CD4-positive, alpha-beta T cell treated with Interferon alpha-2 for 1 hour (primary cell): ENCODE measurements at places on chromosomes 16 and 17.

DNA sequence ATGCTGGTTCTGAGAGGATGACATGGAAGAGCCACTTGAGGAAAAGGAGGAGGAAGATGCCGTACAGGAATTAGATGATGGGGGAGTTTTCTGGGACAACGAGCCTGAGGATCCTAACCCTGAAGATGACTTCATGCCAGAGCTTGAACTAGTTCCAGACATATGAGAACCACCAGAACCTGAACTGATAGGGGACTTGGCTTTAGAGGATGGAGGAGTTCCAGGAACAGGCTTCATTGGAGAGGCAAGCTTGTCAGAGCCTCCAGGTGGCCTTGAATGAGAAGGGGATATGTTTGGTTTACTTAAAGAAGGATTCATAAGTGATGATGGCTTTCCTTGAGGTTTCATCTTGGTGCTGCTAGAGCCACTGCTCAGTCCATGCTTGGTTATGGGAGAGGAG is 6.9 kb upstream of the FBXL20 start:
- DNase-seq: no peak

DNA sequence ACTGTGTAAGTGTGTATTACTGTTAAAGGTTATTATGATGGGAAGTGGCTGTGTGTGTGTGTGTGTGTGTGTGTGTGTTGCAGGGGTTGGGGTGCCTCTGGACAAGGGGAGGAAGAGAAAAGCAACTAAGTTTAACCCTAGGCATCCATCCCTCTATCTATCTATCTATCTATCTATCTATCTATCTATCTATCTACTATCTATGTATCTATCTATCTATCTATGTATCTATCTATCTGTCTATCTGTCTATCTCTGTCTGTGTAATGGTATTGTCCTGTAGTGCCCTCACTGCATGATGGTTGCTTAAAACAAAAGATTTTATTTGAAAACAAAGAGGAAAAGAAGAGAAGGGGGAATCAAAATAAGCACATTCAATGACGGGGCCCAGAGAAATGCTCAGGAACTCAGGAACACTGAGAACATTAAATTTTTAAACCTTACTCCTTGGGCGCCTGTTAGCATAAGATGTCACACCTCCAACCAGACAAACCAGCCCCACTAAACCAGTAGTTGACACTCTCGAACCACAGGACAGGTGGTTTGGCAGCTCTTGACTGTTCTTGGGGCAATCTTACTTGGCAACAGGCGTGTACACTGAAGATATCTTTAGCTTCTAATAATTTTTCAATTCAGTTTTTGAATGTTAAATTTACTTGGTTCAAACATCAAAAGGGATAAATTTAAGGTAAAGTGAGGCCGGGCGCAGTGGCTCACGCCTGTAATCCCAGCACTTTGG is 5.1 kb upstream of the RPL26 start:
- DNase-seq: peak; percentile 27

- no peak for DNase-seq
Measured at GRCh38 chr17:4839221-4839620, 6.1 kb downstream of the MINK1 start.

GRCh38 chr17:8345052-8345690 is 5.5 kb downstream of the ODF4 start:
- DNase-seq: no peak

DNA sequence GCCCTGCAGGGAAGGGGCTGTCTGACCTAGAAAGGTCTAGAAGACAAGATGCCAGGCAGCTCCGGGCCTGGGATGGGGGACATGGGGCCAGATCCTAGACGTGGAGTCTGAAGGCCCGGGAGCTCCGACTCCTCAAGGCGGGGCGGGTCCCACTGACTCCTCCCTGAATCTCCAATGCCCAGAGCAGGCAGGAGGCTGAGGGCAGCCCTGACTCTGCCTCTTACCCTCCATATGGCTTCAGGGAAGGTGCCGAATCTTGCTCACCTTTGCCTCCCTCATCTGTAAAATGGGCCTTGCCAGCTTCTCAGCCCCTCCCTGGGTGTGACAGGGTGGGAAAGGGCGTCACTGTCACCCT is 14.8 kb downstream of the VASN start:
- DNase-seq: no peak

GRCh38 chr17:78847052-78847451 is 6.4 kb upstream of the USP36 start:
- no peak for DNase-seq

DNA sequence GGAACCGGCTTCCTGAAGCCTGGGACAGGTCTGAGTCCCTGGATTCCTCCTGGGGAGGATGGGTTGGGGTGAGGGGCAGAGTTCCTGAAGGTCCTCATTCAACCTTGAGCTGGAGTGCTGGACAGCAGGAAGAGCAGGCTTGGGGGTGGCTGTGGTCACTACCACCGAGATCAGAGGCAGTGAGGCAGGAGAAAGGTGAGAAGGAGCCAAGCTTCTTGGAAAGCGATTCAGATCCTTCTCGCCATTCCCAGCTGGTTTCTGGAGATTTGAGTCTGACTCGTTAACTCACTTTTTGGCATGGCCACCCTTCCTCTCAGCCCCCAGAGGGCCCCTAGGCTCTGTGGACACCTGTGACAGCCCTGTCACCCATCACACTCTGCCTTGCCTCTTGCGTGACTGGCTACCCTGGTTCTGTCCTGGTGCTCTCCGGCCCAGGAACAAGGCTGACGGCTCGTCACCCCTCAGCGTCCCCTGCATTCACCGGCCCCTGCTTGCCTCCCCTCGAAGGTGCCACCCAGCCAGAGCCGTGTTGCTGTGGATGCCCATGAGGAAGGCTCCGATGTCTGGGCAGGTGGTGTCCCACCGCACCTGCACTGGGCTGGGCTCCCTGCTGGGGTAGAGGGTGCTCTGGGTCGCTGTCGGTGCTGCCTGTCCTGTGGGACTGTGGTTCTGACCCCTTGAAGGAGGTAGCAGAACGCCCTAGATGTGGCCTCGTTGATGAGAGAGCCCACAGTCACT is 9.7 kb upstream of the TIMP2 start:
- DNase-seq: no peak

GRCh38 chr17:58706351-58707140 is 14.1 kb downstream of the RAD51C start:
- no peak for DNase-seq

DNA sequence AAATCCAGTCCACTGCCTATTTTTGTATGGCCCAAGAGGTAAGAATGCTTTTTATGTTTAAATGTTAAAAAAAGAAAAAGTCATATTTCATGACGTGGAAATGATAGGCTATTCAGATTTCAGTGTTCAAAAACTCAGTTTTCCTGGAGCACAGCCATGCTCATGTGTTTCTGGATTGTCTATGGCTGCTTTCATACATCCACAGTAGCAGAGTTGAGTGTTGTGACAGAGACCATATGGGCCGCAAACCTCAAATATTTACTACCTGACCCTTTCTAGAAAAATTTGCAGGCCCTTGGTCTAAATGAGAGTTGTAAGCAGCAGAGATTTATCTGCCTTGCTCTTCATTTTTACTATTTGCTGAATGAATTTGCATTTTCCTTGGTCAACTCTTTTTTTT is 264.1 kb downstream of the CBLN1 start:
- DNase-seq: no peak

- no peak for DNase-seq
Measured at GRCh38 chr16:81489547-81490267, 45.1 kb downstream of the CMIP start.

DNA sequence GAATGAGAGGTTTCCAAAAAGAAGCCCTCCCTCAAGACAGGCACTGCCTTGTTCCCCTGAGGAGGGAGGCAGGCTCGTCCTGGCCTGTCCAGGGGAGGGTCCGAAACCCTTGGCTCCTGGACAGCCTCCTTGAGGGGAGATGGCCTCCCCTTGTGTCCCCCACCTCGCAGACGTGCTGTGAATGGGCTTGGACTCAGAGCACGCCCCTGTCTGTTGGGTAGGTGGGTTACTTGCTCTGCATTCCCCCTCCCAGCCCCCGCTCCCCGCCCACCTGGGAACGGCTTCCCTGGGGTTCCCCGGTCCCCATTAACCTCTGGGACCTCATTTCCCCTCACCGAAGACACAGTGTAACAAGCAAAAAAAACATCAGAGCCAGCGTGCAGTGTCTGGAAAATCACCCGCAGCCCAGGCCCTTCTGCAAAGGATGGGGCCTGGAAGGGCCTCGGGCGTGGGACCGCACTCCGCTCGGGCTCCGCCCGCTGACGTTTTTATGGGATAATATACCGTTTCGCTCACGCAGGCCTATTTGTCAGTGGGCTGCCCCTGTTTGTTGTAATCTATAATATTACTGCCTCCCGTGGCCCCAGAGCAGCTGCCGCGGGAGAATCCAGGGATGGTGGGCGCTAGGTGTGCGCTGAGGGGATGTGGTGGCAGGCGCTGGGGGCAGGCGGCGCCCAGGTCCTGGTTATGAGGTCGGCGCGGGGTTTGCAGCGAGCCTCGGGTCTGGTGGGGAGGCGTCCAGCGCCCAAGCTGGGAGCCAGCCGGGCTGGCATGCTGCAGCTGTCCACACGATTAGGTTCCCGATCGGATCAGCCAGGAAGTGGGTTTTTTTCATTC is 11.1 kb downstream of the BAHCC1 start:
- no peak for DNase-seq

DNA sequence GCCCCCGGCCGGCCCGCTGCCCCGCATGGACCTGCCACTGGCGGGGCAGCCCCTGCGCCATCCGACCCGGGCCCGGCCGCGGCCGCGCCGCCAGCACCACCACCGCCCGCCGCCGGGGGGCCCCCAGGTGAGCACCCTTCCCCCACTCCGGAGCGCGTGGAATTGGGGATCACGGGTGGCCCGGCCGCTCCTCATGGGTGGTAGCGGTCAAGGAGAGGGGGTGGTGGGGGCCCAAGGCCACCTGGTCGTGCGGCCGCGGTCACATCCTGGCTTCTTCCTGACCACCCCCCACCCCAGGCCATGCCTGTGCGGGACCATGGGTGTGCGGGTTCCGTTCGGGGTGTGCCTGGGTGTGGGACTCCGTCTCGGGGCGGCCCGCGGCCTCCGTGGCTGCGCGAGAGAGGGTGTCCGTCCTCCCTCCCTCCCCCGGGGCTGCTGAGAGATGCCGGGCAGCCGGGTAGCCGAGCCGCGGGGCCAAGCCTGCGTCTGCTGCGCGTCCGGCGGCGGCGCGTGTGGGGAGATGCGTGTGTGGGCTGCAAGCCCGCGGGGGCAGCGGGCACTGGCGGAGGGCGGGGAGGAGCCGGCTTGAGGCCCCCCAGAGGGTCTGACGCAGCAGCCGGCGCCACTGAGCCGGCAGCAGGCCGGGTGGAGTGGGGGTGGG is 6.8 kb downstream of the ACD start:
- no peak for DNase-seq

GRCh38 chr17:70564006-70564620 is 394.8 kb downstream of the KCNJ2 start:
- DNase-seq: no peak

DNA sequence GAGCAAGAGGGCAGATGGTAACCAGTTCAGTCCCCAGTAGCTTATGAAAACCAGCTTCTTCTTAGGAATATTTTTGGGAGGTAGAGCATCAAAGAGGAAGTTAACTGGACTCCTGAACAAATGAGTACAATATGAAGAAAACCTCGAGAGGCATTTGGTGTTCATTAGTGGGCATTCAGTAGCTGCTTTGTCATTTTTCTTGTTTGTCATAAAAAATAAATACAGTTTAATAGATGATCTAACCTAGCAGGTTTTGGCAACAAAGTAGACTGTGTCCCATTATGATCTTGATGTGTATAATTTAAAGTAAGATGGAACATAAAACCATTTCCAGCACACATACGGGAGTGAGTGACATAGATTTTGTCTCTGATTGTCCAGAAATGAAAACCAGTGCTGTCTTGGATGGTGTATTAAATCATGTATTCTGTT is 173.1 kb downstream of the HS3ST3A1 start:
- no peak for DNase-seq
